ENCODE measurements at places on chromosomes 12 and 14.

DNA sequence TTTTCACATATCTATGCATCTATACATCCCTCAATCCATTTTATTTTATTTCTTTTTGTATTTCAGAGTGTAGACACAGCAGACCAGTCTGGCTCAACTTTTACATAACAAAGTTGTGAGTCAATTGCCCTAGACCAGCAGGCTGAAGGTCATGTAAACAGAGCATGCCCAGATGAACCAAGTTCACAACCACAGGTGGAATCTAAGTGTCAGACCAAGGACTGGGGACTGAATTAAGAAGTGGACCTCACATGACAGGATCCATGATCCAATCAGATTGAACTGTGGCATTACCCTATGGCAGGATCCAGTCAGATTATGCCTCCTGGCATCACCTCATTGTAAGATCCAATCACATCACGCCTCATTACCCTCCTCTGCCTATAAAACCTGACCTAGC lies 455.8 kb downstream of the SOX5 start:
- no peak for DNase-seq

DNA sequence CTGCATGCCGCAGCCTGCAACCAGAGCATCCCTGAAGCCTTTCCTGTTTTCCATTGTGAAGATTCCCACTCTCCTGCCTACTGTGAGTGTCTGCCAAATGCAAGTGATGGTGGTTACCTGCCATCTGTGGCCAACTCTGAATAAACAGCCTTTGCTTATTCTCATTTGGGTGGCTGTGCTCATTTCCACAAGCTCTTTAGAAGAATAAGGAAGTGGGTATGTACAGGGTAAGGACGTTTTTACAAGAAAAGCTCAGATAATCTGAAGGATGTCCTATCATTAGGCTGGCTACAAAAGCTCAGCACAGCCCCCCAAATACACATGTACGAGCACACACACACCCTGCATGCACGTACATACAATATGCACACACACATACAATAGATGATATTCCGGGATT lies 7.3 kb upstream of the RNASE1 start:
- DNase-seq, result no peak

- DNase-seq, result no peak
Observed at GRCh38 chr12:81757731-81758365, 1.3 kb downstream of the PPFIA2 start.

DNA sequence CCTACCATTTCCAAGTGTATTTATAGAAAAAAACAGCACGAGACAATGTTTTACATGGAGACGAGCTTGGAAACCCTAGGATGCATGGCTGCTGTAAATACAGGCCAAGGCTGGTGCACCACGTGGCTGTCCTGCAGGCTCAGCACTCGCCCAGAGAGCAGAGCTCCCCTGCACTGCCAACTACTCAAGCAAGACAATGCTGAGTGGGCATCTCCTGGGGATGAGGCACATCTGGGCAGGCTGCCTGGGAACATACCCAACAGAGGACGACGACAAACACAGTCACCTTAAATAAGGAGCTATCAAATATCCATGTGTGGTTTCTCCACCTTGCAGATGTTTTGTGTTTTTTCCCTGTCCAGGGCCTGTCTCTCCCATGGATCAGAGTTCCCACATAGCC lies 128.3 kb upstream of the PRMT8 start:
- DNase-seq, result no peak

- DNase-seq, result no peak
Observed at GRCh38 chr12:114447274-114447716, 41.4 kb upstream of the TBX5 start.

- DNase-seq, result no peak
Observed at GRCh38 chr12:94788298-94788697, 137.9 kb upstream of the TMCC3 start.

Data from GM12892 (cell line).